ENCODE measurements at places on chromosomes 4 and X.
A peak's percentile ranks its signal among the peaks of the same experiment; 100 is the strongest.

DNA sequence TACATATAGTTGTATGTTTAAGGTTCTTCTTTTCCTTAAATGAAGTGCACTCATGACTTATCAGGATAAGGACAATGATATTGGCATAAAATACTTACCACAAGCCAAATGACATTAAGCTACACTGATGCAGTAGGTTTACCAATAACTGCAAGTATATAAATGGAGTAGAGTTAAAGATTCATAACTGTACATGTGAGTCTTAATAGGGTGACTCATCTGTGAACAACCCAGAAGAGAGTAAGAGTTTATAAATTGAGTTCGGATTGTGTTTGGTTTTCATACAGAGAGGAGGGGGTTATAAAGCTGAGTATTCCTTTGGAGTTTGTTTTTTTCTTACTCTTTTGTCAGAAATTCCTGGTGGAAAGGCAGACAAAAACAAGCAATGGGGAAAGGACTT lies 144.8 kb downstream of the TLL1 start:
- no peak for DNase-seq

DNA sequence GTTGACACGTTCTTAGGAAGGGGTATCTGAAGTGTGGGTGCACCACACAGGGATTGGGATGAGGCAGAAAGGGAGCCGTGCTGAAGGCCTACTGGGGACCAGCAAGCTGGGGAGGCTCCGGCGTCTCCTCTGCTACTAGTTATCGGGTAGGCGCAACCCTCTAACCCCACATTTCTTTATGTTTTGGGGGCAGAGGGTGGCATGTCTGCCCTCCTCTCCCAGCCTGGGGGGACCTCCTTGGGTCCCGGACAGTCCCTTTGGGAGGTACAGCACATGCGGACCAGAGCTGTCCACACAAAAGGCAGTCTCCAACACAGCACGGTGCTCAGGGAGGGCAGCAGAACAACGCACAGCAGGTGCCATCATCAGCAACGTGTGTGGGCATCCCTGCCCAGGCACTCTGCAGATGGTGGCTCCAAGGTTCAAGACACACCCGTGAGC lies 33.2 kb downstream of the WDR1 start:
- no peak for DNase-seq

- no peak for DNase-seq
These were observed 48.6 kb downstream of the TSC22D3 start for GRCh38 chrX:107726816-107727534.

- no peak for DNase-seq
These were observed 577.0 kb downstream of the SPOCK3 start for GRCh38 chr4:166657261-166657660.

DNA sequence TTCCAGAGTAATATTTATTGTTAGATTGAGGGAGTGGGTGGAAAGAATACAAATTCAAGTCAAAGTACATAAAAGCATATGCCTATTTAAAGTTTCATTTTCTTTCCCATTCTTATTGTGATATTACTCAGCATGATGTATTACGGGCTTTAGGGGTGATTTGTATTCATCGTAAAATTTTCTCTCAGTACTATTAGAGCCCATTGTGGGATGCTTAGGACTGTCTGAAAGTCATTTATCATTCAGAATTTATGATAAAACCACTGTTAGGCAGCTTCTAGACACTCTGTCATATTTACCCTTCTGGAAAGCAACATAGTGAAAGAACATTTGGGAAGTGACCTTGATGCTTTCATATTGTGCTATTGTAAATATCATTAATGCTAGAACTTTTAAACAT lies 45.9 kb downstream of the AGA start:
- no peak for DNase-seq

DNA sequence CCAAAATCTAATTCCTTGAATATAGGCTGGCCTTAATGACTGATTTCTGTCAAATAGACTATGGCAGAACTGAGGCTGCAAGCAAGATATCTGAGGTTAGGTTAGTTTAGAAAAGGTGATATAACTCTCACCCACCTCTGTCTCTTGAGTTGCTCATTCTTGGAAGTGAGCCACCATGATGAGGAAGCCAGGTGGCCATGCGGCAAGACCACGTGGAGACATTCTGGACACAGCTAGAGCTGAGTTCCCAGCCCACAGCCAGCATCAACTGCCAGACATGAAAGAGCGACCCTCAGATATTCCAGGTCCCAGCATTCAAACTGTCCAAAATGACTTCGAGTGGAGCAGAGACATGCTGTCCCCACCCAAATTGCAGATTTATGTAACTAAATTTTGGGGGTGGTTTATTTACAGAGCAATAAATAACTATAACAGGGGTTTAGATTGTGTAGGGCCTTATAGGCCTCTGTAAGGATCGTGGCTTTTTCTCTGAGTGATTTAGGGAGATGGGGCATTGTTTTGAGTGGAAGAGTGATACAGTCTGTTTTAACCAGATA lies 33.7 kb downstream of the USP53 start:
- DNase-seq, result no peak

DNA sequence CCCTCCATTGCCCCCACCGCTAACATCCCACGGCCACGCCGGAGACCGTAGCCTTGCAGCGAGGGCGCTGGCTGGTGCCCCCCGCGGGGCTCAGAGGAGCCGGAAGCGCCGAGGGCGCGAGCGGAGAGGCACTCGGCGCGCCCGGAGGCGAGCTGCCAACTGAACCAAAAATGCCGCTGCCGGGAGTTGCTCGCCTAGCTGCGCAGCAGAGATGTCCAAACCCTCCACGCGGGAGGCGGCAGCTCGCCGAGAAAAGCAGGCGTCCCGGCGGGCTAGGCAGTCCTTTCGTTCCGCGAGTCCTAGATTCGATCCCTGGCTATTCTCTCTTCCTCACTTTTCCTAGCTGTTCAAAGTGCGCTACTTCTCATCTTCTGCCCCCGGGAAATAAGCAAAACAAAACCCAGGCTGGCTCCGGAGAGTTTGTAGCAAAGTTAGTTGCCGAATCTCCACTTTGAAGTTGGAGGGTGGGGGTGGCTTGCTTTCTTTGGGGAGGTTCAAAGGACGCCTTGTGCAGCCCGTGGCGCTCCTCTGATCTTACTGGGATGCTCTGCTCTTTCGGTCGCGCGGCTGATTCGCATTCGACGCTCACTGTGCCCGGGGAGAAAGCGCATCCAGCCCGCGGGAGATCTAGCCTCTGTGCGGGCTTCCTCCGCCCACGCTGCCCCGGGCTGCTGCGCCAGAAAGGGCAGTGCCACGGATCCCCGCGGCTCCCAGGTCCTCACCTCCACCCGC lies 723 bp downstream of the NKX6-1 start:
- DNase-seq, result peak; percentile 82

- no peak for DNase-seq
These were observed 177.3 kb downstream of the PABPC4L start for GRCh38 chr4:134024251-134024650.

DNA sequence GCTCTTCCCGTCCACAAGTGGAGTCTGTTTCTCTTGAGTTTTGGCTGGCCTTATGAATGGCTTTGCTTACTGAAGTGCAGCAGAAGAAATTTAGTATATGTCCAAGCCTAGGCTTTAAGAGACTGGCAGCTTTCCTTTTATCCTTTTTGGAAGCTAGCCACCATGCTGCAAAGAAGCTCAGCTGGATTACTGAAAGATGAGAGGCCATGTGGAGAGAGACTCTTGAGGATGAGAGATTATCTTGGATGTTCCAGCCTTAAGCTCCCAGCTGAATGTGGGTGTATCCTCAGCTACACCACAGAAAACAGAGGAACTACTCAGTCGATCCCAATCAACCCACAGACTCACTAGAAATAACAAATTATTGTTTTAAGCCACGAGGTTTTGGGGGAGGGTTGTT lies 12.5 kb downstream of the CCNG2 start:
- DNase-seq, result no peak

- no peak for DNase-seq
These were observed 46.7 kb downstream of the CXCL13 start for GRCh38 chr4:77652237-77652897.

DNA sequence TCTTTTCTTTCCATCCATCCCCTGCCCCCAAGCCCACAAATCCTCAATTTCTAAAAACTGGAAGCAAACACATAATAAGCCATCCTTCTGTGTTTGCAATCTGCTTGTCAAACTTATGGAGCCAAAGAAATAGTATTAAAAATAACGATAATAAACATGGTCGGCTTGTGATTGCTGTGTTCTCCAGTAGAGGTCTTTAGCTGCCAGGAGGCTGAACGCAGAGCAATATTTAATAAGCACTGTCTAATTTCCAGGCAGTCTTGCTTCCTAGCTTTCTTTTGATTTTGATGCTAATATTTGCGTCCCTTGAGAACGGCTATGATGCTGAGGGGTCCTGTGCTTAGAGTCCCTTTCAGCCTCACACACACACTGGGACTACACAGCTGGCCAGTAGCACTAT lies 3.2 kb upstream of the HELT start:
- DNase-seq, result no peak

- DNase-seq, result no peak
These were observed 1.6 kb upstream of the ARMCX6 start for GRCh38 chrX:101619364-101619763.

DNA sequence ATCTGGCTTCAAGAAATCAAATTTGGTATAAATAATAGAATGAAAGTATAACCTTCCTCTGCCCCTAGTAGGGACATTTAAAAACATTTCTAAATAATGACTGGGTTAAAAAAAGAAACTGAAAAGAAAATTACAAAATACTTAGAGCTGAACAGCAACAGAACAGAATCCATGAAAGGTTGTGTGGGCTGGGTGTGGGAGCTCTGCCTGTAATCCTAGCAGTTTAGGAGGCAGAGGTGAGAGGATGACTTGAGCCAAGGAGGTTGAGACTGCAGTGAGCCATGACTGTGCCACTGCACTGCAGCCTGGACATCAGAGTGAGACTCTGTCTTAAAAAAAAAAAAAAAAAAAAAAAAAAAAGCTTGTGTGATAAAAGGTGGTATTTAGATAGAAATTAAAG lies 12.3 kb upstream of the ZFX start:
- no peak for DNase-seq

- no peak for DNase-seq
These were observed 15.7 kb upstream of the ODAM start for GRCh38 chr4:70179811-70180210.

- no peak for DNase-seq
These were observed 40.5 kb upstream of the RASGEF1B start for GRCh38 chr4:81512001-81512756.

DNA sequence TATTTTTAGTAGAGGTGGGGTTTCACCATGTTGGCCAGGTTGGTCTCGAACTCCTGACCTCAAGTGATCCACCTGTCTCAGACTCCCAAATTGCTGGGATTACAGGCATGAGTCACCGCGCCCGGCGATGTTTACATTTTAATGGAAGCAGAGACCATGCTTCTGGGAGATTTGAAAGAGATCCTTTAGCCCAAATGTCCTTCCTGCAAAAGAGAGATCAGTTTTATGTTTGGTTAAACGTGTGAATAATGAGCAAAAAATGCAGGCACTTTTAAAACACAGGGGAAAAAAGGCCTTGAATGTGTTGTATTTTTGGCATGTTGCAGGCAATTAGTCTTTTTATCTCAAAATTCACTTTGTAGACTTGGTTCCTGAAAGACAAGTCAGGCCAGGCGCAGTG lies 95.8 kb upstream of the ELOVL6 start:
- DNase-seq, result peak; percentile 50

DNA sequence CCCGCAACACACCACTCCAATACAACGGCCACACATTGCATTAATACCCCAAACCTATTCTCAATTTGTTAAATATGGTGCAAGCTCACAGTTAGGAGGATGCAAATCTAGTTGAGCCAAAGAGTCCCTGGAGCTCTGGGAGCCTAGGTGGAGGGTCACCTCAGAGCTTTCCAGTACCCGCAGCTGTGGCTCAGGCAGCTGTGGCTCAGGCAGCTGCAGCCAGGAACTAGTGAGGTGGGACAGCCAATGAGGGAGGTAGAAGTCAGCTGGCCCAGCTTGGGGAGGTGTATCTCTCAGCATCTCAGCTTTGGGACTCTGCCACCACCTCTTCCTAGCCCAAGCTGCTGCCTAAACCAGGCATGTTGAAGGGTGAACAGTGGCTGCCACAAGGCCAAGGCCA lies 36.7 kb upstream of the ARHGAP6 start:
- peak; percentile 61 for DNase-seq

DNA sequence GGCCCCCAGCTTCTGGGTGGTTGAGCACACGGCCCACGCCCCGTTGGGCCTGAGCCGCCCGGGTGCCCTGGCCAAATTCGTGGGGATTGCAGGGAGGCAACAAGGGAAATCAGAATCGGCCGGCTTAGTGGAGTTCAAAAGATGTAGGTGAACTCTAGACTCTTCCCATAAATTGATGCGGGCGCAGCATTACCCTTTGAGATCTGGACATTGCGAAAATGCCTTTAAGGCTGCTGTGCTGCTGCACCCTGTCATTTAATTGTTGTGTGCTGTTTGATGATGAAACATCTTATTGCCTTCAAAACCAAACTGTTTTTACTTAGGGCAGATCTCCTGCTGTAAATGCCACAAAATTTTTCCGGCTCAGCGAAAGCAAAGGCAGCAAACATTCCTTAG lies 409 bp upstream of the MPP1 start:
- DNase-seq, result peak; percentile 29

DNA sequence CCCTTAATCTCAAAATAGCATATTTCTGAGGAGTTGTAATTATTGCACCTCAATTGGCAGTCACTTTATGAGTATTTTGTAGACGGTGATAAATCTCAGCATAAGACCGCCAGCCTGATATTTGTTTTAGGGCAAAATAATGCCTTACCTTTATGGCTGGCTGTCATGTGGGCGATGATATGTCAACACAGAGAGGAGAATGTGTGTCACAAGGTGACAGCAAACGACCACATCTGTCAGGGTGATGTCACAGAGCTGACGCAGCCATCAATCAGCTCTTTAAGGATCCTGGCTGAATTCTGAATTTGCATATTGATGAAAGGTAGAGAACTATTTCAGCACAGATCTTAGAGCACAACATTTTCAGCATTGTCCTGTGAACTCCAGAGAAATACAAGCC lies 209.7 kb downstream of the CEP135 start:
- no peak for DNase-seq

- no peak for DNase-seq
These were observed 480.9 kb downstream of the PCDH11X start for GRCh38 chrX:92260102-92260501.

DNA sequence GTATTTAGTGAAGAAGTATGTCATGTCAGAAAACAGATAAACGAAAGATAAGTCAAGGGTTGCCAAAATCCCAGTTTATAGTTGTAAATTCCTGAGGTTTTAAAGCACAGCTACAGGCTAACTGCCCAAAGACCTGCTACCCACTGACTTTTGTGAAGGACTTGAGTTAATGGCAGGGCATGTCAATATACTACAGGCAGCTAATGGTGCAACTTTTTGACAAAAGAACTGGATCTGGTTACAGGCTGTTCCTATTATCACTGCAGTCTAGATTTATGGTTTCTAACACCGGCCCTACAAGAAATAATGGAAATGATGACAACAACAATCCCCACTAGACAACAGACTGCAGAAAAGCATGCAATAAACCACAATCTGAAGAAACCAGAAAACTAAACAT lies 6.4 kb downstream of the SCML2 start:
- DNase-seq, result no peak

- DNase-seq, result no peak
These were observed 41.6 kb downstream of the CPEB2 start for GRCh38 chr4:15043922-15044321.

- DNase-seq, result peak; percentile 86
These were observed 1.6 kb downstream of the APBB2 start for GRCh38 chr4:41212616-41213203.
